ENCODE measurements at places on chromosomes 3 and 15.

GRCh38 chr3:49277383-49277775 is 347 bp upstream of the C3orf62 start:
- DNase-seq = no peak

GRCh38 chr3:106263011-106263410 is 394.2 kb upstream of the CBLB start:
- DNase-seq = no peak

- no peak for DNase-seq
Measured at GRCh38 chr3:33047842-33048834, 48.8 kb downstream of the GLB1 start.

- no peak for DNase-seq
Measured at GRCh38 chr3:127061641-127062040, 78.7 kb downstream of the PLXNA1 start.

GRCh38 chr3:166837535-166837934 is 542.6 kb downstream of the ZBBX start:
- DNase-seq = no peak

GRCh38 chr3:194588236-194588635 is 45.0 kb downstream of the TMEM44 start:
- no peak for DNase-seq

GRCh38 chr3:161026612-161027510 is 78.3 kb downstream of the B3GALNT1 start:
- DNase-seq = no peak

DNA sequence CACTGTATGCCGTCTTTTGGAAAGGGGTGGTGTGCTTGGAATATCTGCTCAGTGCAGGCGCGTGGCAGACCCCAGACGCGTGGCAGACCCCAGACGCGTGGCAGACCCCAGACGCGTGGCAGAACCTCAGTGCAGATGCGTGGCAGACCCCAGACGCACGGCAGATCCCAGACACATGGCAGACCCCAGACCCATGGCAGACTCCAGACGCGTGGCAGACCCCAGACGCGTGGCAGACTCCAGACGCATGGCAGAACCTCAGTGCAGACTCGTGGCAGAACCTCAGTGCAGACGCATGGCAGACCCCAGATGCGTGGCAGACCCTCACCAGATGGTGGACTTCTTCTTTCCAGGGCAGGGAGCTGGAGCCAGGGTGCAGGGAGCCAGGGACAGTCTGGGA is 637 bp upstream of the MUC4 start:
- no peak for DNase-seq

DNA sequence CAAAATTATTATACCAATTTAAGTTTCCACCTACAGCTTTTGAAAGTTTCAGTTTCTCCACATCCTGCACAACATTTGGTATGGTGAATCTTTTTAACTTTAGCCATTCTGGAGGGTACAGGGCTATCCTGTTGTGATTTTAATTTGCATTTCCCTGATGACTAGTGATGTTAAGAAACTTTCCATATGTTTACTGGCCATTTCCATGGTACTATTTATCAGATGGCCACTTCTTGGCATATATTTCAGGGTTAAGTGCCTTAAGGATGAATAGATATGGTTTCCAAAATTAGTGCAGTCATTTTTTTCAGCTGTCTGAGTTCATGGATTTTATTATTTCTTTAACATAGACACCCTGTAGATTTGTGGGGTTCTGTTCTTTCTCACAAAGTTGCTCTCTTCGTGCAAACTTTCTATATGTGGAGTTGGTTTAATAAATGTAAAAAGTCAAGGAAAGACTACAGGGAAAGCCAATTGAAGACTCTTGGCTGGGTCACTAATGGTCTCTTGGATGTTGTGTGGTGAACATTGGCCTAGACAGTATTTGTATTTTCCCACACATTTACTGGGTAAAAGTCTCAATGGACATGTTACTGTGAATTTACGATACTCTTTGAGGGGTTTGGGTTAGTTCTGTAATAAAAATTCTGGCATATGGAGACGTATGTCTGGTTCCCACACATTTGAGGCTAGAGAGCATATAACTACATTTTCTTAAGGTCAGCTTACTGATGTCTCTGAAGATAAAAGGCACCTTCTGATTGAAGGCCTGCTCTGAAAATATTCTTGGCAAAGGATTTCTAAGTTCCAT is 147.5 kb upstream of the PDZRN3 start:
- no peak for DNase-seq

- DNase-seq = no peak
Measured at GRCh38 chr3:16222547-16222946, 42.2 kb downstream of the DPH3 start.

GRCh38 chr15:92011611-92012367 is 158.3 kb downstream of the SLCO3A1 start:
- DNase-seq = no peak

- DNase-seq = no peak
Measured at GRCh38 chr3:167820102-167820865, 84.8 kb downstream of the SERPINI1 start.

GRCh38 chr15:72592676-72593075 is 61.8 kb upstream of the GOLGA6B start:
- DNase-seq = no peak

DNA sequence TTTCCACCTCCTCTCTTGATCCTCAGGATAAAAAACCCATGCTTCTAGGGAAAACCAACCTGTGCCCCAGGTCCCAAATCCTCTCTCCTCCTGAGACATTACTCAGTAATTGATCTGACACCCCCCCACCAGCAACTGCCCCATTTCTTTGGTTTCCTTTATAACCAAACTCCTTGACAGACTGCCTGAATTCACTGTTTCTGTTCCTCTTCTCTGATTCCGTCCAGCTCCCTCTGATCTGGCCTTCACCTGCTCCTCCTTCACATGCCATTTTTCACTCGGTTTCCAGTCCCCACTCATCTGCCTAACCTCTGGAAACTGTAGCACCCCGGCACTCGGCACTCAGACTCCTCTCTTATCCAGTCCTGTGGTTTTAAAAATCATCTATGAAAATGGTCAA is 2.1 kb downstream of the CCDC51 start:
- DNase-seq = no peak

DNA sequence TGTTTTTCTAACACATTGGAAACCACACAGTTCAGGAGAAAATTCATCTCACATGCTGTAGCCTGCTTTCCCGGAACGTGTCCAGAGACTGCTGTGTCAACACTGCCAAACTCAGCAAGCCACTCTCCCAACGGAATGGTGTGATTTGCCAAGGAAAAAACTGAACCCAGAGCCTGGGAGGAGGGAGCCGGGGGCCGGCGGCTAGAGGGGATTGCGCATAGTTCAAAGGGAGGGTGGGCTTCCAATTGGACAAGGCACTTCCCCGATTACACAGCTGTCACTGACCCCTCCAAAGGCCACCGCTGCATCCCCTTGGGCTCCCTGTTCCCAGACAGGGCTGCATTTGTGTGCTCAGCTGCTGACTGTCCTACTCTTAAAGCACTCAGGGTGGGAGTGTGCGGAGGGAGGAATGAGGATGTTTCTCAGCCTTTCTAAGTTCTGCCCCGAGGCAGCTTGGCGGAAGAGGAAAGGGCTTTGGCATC is 256.2 kb downstream of the ZNF621 start:
- DNase-seq = no peak

DNA sequence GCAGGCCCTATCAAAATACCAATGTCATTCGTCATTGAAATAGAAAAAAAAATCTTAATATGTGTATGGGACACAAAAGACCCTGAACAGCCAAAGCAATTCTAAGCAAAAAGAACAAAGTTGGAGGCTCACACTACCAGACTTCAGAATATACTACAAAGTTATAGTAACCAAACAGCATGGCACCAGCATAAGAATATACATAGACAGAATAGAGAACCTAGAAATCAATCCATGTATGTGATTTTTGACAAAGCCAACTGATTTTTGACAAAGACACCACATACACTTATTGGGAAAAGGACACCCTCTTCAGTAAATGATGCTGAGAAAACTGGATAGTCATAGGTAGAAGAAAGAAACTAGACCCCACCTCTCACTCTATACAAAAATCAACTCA is 95.0 kb downstream of the C3orf70 start:
- DNase-seq = no peak
